Thymus (tissue), 14 donors: ENCODE measurements at places on chromosomes 6 and 20. TPM values are rescaled to one million over a fixed set of nuclear protein-coding genes. Genes with fewer than 3 reads are reported as not detected.

DNA sequence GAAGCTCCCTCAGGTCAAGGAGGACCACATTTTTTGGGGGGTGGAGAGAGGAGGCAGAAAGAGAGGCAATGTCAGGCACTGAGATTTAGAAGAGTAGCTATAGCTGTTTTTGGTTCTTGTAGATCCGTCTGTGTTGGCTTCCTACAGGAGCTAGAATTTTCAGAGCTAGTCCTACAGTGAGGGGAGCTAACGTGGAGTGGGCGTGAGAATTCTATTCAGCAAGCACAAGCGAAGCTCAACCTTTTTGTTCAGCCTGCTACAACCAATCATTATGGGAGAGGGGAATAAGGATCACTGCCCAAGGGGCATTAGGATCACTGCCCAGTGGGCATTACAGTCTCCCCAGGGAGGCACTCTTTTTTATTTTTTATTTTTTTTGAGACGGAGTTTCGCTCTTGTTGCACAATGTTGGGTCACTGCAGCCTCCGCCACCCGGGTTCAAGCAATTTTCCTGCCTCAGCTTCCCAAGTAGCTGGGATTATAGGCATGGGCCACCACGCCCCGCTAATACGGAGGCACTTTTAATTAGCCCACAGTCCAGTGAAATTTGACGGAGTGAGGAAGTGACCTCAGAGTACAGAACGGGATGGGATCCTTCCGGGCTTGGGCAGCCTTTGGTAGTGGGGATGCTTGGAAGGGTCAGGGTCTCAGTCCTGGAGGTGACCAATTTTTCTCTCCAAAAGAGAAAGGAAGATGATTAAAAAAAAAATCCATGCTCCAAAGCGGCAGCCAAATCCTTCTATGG lies 1.1 kb upstream of the PANK2 start:
- no peak for DNase-seq

GRCh38 chr20:55291261-55291660 lies 714.1 kb downstream of the CBLN4 start:
- no peak for DNase-seq

The SLC44A4 gene
- 0.42 TPM for total RNA-seq

GRCh38 chr6:133746417-133746770 lies 142.5 kb upstream of the TCF21 start:
- no peak for DNase-seq

The FAM162B gene
- 2.5 TPM for total RNA-seq

The RGS17 gene
- total RNA-seq = 2.4 TPM

- DNase-seq = no peak
Observed at GRCh38 chr20:33670715-33671499, 3.3 kb downstream of the NECAB3 start.

The FAM217A gene
- total RNA-seq = under 0.01 TPM

The DEFB127 gene
- not detected for total RNA-seq

DNA sequence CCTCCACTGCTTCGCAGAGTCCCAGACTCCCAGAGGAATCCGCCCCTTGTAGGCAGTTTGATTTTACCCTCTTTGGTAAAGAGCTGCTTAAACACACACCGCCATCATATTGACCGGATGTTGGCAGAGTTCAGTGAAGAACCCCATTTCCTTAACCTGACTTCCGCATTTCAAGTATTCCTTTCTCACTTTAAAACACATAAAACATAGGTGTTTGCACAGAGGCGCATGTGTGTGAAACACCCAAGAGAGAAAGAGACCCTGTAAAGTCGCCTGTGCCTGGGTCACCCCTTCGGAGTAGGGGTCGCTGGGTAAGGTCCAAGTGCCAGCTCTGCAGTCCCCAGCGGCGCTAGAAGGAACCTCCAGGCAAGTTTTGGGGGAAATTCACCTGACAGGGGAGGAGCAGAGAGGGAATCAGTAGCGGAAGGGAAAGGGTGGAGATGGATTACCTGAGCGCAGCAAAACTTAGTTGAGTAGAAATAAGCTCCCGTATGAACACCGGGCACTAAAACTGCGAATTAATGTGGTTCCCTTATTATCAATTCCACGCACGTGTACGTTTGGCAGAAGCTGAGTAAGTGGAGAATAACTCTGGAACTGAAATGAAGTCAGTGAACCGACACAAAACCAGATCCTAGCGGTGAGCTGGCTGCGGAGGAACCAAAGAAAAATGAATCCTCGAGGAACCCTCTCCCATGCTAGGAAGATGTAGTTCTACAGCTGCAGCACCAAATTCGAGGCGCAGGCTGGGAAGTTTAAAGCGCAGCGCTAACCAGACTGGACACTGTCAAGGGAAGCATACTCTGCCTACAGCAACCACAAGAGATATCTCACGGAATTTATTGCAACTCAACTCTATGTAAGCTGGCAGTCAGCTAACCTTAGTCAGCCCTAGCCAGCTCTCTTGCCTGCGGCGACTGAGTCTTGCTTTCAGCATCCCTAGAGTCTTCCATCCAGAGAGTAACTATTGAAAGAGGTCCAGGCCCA lies 3.5 kb upstream of the HTR1B start:
- DNase-seq = no peak

GRCh38 chr20:36548006-36548315 lies 6.6 kb downstream of the MYL9 start:
- no peak for DNase-seq

The WFDC12 gene
- 1.0 TPM for total RNA-seq

DNA sequence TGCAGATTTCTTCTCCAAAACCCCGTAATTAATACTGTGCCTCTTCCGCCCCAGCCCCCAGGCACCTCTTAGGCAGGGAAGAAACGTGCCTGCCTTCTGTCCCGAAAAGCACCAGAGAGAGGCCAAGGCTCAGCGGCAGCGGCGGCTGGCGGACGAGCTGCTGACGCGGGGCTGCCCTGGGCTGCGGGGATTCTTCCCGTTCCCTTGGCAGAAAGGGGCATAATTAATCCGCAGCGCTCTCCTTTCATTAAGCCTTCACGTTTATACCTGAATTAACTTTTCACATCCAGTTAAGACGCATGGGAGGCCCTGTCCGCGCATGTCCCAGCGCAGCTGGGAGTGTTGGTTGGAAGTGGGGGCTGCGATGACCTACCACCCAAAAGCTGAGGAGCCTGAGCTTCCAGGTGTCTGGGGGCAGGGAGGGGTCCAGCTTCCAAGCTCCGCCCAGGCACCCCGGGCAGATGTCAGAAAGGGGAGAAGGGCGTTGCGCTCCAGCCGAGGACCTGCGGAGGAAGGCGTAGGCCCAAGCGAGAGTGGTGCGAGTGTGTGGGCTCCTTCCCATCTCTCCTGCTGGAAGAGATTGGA lies 167.4 kb upstream of the LRFN2 start:
- DNase-seq = no peak

The GPR63 gene
- total RNA-seq = 0.71 TPM

DNA sequence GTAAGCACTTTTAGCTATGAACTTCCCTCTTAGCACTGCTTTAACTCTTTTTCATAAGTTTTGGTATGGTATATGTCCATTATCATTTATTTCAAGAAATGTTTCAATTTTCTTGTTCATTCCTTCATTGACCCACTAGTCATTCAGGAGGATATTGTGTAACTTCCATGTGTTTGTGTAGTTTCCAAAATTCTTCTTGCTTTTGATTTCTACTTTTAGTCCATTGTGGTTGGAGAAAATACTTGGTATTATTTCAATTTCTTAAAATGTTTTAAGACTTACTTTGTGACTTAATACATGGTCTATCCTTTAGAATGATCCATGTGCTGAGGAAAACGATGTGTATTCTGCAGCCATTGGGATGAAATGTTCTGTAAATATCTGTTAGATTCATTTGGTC lies 176.5 kb downstream of the CENPW start:
- DNase-seq = no peak

GRCh38 chr6:166566026-166567011 lies 20.2 kb downstream of the RAMACL start:
- no peak for DNase-seq

GRCh38 chr6:44304282-44305199 lies 8.6 kb downstream of the AARS2 start:
- peak; percentile 28 for DNase-seq

DNA sequence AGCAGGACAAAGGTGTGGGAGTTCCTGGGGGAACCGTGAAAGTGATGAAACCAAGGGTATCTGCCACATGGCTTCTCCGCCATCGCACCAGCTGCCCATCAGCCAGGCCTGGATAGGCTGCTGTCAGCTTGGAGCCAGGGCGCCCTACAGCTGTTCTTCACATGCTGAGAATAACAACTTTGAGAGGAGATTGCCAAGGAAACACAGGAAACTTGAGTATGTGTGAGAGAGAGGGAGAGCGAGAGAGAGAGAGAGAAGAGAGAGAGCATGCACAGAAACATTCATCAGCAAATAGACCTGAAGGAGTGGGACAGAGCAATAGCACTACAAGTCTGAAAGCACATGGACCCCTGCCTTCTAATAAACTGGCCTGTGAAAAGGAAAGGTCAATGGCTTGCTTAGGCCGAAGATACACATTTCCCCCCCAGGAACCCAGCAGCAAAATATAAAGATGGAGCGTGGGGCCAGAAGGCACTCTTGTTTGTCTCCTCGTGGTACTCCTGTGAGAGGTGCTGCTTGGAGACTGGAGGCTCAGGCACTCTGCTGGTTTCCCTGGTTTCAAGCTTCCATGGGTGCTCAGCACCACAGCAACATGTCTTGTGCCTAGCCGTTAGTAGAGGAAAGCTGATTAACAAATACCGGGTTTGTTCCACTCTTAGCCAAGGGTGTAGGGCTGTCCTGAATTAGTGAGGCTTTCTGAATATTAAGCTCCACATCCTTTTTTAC lies 53.0 kb downstream of the SNAP25 start:
- no peak for DNase-seq

- no peak for DNase-seq
Observed at GRCh38 chr6:168361766-168362165, 42.2 kb upstream of the DACT2 start.

DNA sequence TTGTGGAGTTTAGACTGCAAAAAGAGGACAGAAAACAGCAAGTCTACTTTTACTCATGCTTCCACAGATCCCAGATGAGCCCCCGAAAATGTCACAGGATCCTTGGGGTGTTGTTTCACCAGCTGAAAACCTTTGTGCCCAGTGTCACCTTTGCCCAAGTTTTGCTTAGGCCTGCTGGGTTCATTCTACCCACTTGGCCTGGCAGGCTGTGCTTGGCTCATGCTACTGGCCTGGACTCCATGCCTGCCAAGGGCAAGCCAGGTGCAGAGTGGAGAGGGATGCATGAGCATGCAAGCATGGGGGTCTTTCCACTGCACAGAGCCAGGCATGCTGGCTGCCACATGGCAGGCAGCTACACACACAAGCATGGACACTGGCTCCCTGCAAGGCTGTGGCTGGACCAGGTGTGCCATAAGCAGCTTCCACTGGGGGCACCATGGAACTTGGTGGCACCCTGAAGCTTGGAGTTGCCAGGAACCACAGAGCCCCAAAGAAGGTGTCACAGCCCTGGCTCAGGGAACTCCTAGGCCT lies 1082.0 kb downstream of the KHDRBS2 start:
- DNase-seq = no peak

The NCOA6 gene
- total RNA-seq = 9.1 TPM

DNA sequence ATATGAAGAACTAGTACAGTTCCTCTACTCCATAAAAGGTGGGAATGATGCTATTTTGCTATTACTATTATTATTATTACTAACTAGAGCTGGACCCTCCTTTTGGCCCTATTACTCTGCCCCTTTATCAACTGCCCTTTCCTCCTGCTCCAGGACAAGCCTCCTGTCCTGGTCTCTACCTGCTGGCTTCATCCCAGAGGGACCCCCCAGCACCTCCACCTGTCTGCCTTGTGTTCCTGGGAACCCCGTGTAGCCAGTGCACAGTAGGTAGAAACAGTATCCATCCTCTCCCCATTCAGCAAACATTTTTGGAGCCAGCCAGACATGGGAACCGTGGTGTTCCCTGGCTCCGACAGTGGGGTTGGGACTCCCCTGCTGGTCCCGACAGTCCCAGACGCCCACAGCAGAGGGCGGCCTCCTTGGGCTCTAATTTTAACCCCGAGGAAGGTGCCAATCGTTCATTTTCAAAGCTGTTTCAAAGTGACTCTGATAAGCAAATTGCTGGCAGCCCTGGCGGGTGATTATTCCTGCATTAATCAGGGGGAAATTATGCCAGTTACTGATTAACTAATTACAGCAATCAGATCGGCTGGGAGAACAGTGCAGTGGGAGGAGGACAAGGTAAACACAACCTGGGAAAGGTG lies 44.2 kb upstream of the MDGA1 start:
- peak; percentile 20 for DNase-seq

- no peak for DNase-seq
Observed at GRCh38 chr20:38057351-38057972, 23.9 kb downstream of the RPRD1B start.

DNA sequence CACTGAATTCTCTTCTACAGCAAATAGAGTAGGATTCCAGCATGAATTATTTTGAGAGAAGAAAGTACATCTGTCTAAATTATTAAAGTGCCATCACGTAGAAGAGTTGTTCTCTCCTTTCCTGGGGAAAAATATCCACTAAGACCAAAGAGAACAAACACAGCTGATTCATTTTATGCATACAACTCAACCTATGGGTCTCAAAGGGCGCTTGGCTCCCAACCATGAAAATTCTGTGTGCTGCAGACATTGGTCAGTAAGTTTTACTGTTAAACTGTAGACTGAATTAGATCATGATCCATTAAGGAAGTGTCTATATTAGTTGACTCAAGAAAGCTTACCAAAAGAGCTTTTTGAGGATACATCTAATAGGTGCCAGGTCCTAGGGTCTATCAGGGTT lies 83.5 kb downstream of the FRK start:
- no peak for DNase-seq

DNA sequence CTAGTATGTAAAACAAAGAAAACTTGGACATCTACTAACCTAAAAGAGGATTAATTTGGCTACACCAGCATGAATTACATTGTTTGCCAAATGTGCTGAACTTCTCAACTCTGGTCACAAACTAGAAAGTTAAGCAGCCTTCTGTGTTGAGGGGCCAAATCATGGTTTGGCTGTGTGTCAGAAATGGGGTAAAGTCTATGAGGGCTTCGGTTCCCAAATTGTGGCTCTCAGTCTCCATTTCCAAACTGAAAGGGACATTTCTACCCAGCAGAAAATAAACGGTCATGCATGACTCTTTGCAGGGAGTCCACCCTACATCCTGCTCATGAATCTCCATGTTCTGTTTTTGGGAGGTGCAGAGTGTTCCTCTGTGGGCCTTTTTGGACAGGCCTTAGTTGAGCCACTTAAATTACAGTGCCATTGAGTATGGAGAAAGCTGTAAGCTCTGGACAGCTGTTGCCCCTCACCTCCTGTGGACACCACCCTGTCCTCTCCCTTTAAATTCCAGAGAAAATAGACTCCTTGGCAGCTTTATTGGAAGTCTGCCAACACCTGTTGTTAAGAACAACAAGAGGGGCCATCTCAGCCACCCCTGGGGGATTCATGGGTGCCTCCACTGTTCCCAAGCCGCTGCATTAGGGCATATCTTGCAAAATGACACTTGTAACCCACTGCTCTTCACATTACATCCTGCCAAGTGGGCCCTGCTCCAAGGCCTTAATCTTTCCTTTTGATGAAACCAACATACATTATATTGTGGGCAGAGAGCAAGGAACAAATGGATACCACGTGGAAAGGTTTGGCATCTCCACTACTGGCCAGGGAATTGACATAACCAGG lies 27.5 kb upstream of the SNRPC start:
- DNase-seq = no peak

The LST1 gene
- total RNA-seq = 134 TPM
